Endodermal cell (in vitro differentiated cells): ENCODE measurements at places on chromosomes 3 and 15.

GRCh38 chr3:71461114-71461513 lies 122.4 kb downstream of the FOXP1 start:
- DNase-seq: no peak

DNA sequence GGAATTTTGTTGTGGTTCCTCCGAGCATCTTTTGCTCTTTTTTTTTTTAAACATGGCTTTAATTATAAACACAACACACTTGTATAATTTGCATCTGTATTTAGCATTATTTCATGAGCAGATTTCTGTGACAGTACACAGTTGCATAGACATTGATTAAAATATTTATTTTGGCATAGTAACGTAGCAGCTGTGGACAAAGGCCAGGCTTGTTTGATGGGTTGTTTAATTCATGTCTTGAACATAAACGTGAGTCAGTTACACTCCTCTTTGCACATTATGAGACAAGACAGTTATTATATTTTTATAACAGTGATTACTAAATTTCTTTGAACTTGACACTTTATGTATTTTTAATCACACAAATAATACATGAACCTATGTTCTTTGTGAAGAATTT lies 182.5 kb downstream of the CACNA2D3 start:
- DNase-seq: no peak

- no peak for DNase-seq
Observed at GRCh38 chr15:74011610-74012009, 17.1 kb downstream of the PML start.

DNA sequence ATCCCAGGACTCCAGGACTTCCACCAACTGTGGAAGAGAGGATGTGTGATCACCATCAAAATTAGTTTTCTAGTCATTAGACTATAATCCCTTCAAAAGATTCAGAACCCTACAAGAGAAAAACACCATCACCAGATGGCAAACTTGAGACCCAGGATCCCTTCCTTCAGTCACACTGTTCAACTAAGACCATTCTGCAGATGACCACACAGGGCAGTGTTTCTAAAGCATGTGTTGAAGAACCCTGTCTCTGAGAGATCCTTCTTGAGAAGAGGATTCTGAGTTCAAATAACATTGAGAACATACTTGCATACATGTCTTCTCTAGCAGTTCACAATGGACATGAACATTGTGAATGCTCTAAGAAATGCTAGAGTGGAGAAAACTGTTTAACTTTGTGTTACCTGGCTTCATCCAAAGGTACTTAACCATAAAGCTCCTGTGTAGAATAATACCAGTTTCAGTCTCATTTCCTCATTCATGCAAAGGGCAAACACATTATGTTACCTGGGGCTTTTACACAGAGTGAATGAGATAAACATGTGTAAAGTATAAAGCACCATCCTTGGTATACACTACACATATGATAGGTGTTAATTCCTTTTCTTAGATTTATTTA lies 2.4 kb upstream of the ADGRG7 start:
- DNase-seq: no peak

GRCh38 chr3:191397771-191398170 lies 63.2 kb upstream of the PYDC2 start:
- no peak for DNase-seq

- DNase-seq: no peak
Observed at GRCh38 chr3:80770106-80771074, 991.1 kb downstream of the GBE1 start.

- DNase-seq: peak; percentile 46
Observed at GRCh38 chr15:85828874-85829273, 34.1 kb upstream of the KLHL25 start.

DNA sequence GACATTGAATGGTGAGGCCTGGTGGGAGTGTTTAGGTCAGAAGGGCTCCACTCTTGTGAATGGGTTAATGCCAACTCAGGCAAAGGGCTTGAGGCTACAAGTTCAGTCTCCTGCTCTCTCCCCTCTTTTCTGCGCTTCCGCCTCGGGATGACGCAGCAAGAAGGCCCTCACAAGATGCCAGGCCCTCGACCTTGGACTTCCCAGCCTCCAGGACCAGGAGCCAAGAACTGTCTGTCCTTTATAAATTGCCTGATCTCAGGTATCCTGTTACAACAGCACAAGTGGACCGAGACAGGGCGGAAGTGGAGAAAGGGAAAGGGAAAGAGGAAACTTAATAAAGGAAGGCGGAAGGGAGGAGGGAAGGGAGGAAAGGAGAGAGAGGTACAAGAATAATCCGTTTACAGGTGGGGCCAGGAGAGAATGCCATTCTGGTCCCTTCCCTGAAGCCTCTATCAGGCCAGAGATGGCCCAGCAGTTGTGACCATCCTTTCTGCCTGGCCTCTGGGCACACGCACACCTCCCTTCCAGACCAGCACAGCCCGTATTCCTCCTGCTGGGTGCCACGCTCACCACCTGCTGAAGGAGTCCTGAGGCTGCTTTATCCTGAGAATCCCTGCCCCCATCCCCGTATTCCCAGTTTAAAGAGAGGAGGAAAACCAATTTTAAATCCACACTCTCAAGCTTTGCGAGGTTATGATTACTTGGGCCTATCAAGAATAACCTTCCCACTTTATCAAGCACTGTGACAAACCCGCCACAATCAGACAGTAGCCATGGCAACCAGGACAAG lies 64.2 kb downstream of the OXNAD1 start:
- peak; percentile 29 for DNase-seq

DNA sequence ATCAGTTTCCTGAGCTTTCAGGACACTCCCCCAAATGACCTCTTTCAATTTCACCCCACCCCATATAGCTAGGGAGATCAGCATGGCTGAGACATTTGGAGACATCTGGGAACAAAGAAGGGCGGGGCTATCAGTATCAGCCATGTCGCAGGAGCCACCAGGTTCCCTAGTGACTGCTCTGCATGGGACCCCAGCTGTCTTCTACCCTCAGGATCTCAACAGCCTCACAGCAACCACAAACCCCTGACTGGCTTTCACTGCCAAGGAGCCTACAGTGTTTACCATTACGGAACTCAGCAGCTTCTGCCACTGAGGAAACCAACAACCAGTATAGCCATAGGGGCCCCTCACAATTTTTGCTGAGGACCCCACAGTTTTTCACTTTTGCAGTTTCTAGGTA lies 269.6 kb upstream of the TRIM42 start:
- no peak for DNase-seq

DNA sequence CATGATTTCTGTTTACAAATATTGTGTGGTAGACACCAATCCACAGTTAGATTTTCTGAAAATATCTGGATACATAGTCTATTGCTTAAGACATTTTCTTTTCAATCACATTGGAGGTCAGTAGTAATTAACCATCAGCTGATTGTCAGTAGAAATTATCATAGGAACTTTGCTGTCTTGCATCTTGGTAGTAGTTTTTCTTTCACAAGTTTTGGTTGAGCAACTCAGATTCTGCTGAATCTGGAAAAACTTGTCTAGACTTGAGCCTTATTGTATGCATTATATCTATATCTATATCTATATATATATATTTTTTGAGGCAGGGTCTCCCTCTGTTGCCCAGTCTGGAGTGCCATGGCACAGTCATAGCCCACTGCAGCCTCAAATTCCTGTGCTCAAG lies 4.0 kb downstream of the RAB11A start:
- no peak for DNase-seq

- DNase-seq: no peak
Observed at GRCh38 chr3:158701420-158702065, 29.1 kb upstream of the LXN start.

GRCh38 chr3:53137835-53138446 lies 7.7 kb upstream of the RFT1 start:
- DNase-seq: no peak
